ENCODE measurements at places on chromosomes 1 and 21.

- DNase-seq, result no peak
Measured at GRCh38 chr1:33971018-33971710, 107.3 kb downstream of the HMGB4 start.

DNA sequence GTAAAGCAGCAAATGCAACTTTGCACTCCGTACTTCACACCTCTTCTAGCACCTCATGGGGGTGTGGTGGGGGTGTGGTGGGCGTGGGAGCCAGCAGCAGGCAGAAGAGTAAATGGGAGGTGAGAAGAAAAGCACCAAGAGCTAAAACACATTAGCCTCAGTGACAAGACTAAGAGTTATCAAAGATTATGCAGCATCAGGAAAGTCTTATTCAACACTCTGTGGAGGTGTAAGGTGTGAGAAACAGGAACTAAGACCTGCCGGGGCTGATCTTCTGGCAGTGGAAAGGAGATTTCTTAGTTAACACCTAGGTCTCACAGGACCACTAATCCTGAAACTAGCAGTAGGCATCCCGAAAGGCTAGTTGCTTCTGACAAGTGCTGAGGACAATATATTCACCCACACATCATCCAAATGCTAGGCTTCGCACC, 9.9 kb downstream of the TGFBR3 start:
- peak; percentile 40 for DNase-seq

- DNase-seq, result no peak
Measured at GRCh38 chr1:203763505-203763904, 1.5 kb upstream of the LAX1 start.

DNA sequence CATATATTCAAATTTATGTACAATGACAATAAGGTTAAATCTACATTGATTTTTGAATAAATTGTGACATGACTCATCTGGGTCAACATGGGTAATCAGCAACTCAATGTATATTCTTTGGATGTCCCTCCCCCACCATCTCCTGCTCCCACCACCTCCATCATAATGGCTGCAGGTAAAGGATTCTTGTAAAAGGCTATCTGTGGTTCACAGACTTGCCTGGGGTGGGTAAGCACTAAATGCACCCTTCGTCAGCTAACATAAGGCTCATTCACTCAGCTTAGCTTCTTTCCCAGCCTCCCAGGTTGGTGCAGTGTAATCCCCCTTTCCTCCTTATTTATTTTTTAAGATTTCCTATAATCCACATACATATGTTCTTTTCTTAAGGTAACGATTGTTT, 355.7 kb upstream of the DPYD start:
- no peak for DNase-seq

DNA sequence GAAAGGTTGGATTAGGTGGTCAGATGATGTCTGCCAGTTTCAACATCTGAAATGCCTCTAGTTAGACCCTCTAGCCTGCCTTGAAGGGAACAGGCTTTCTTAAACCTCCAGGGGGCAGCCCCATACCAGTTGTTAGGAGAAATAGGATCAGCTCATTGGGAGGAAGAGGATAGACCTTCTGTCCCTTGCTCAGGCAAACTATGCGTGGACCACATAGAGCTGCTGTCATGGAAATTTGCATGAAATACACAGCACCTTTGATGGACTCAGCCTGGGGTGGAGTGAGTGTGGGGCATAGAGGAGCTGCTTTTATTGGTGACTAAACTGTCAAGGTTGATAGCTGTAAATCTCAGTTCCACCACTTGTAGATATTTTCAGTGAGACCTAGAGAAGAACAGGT, 38.4 kb upstream of the SPAG17 start:
- no peak for DNase-seq

- no peak for DNase-seq
Measured at GRCh38 chr1:23029337-23029736, 10.1 kb downstream of the KDM1A start.

GRCh38 chr1:2145946-2146835, 48.4 kb downstream of the FAAP20 start:
- DNase-seq, result no peak
